Kidney epithelial cell (primary cell): ENCODE measurements at places on chromosomes 5 and 9. TPM values are rescaled to one million over a fixed set of nuclear protein-coding genes. Genes with fewer than 3 reads are reported as not detected.

Gene HARS2
- 31.6 and 33.9 TPM in 2 replicates for total RNA-seq

Gene IFNB1
- total RNA-seq = not detected in 2 replicates

Gene RASEF
- 9.5 and 10.2 TPM in 2 replicates for total RNA-seq

Gene HMCN2
- 0.14 TPM in 1 of 2 replicates, not detected in the other for total RNA-seq

Gene PCDHGC5
- total RNA-seq = 0.54 and 0.89 TPM in 2 replicates

Gene LEAP2
- total RNA-seq = 0.25 and 0.34 TPM in 2 replicates

DNA sequence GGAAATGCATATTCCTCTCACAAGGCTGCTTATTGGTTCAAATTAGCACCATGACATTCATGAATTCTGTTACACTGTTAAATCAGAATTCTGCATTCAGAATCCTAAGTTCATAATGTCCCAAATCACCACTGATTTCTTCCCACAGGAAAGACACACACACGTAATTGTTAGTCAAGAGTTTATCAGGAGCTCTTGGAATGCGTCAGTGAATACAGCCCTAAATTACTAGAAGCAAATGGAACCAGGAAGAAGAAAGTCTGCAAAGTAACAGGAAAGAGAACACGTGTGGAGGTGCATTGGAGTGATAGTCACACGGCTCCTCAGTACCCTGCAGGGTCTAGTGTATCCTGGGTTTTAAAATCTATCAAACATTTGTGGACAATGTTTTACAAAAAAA is 110.2 kb downstream of the ANXA2R start:
- DNase-seq = no peak

GRCh38 chr9:76114144-76114543 is 223.7 kb downstream of the PCSK5 start:
- no peak for DNase-seq

GRCh38 chr9:4987961-4988421 is 2.9 kb downstream of the JAK2 start:
- no peak for DNase-seq

DNA sequence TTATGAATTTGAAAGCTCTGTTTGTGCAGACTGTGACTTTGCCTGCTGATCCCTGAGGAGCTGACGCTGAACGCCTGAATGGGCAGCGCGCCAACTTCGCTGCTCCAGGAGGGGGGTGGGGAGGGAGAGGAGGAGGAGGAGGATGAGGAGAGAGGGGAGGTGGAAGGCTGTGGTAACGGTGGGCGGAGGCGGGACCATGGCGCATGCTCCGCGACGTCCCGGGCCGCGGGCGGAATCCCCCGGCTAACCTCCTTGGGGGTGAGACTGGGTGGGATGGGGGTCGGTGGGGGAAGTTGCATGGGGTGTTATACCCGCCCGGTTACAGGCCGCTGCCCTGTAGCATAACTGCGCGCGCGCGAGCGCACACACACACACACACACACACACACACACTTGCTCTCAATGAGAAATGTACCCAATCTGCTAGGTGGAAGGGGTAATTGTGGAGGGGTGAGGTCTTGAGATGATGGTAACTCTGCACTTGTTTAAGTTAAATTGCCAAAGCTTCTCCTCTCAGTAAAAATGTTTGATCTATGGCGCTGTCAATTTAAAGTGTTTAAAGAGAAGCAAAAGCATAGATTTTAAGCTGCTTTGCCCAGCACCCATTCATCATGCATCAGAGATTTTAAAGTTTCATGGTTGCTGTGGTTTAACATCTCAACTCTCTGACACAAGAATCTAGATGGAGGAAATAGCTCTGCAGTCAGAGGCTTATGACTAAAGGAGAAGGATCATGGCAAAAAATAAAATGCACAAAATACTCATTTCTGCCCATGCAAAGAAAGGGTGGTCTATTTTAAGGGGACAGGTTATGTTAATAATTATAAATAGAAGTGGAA is 76.6 kb upstream of the TBCA start:
- DNase-seq = peak; percentile 56

GRCh38 chr9:38362852-38363588 is 29.5 kb upstream of the ALDH1B1 start:
- peak; percentile 38 for DNase-seq

- no peak for DNase-seq
Observed at GRCh38 chr5:14172149-14172795, 29.1 kb downstream of the TRIO start.

DNA sequence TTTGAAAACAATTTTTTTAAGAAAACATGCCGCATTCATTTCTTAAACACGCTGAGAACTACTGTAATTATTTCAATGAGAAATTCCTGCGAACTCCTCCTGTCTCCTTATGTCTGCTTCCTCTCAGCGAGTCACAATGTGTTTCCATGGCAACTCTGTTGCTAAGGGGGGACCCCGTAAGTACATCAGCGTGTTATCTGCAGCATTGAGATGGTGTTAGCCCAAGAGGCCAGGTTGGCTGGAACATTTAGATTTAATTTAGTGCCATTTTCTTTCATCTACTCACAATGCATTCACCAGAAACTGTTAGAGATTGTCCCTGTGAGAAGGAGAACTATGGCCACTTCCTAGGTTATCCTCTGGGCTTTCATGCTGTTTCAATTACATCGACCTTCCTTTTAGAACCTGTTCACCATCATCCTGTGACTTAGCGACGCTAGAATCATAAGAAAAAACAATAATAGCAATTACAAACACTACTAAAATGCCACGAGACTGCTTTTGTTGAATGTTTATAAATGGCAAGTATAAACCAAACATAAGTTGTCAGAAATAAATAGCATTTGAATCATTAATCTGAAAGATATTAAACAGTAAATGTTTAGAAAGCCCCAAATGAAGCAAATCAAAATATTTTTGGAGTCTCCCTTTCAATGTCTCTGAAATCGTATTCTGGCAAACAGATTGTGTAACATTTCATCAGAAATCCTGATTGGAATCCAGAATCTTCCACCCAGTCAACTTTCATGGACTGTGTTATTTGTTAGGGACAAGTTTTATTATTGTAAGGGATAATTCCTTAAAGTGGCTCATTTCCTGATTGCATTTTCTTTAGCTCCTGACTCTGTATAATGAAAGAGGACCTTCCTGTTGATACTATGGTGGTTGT is 39.7 kb upstream of the SHC3 start:
- DNase-seq = no peak
